A549 treated with Mapracorat at 1 μM for 4 hours (cell line): ENCODE measurements at places on chromosomes 2 and 18. TPM values are rescaled to one million over a fixed set of nuclear protein-coding genes. Genes with fewer than 3 reads are reported as not detected.

Gene AKAIN1
- total RNA-seq: not detected in 5 replicates

Gene NYAP2
- total RNA-seq: 0.02 TPM in 1 of 5 replicates, not detected in the others

Gene RFTN2
- 0.02 TPM in 1 of 5 replicates, not detected in the others for total RNA-seq

Gene MAPK4
- total RNA-seq: 0.12 to 0.23 TPM (median 0.14 TPM) in 5 replicates
